ENCODE measurements at places on chromosomes 7 and 10. TPM values are rescaled to one million over a fixed set of nuclear protein-coding genes. Genes with fewer than 3 reads are reported as not detected.

The CCDC136 gene
- 8.3 TPM for total RNA-seq

The EBLN1 gene
- total RNA-seq: not detected

- DNase-seq: no peak
Measured at GRCh38 chr7:57399972-57400371, 50.0 kb upstream of the ZNF716 start.

DNA sequence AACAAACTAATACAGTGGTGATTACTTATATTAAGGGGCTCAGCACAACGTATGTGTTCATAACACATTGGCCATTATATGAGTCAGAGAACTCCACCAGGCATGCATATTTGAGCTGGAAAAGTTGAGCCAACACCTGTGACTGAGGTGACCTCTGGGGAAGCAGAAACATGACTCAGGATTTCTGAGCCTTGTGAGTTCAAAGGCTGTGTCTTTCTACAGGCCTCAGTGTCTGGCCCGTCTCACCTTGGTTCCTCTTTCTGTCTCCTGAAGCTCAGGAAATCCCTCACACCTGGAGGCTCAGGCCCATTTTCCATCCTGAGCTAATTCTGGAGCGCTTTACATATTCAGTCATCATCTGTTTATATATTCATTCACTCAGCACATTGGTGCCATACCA, 230.9 kb upstream of the AGK start:
- DNase-seq: no peak

GRCh38 chr10:29725133-29725720, 90.5 kb upstream of the SVIL start:
- DNase-seq: no peak

DNA sequence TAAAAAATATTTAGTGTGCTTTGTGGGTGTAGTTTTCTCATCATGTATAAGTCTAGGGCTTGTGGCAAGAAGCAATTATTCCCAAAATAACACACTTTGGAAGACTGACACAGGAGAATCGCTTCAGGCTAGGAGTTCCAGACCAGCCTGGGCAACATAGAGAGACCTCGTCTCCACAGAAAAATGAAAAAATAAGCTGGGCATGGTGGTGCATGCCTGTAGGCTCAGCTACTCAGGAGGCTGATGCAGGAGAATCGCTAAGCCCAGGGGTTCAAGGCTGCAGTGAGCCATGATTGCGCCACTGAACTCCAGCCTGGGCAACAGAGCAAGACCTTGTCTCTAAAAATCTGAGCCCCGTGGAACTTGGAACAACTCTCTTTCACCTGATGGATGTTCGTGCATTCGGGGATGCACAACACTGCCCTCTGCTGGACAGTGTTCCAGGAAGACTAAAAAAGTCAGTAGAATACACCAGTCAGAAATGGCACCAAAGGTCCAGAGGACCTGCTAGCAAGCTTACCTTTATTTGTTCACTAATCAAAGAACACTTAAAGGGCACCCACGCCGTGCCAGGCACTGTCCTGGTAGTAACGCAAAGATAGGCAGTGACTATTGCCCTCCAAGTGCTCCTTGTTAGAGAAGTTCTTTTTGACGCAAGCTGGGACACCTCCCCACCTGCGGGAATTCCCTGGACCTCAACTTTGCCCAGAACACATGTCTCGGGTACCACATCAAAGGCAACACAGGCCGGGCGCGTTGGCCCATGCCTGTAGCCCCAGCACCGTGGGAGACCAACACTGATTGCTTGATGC, 81.9 kb upstream of the CALN1 start:
- DNase-seq: peak; percentile 31

DNA sequence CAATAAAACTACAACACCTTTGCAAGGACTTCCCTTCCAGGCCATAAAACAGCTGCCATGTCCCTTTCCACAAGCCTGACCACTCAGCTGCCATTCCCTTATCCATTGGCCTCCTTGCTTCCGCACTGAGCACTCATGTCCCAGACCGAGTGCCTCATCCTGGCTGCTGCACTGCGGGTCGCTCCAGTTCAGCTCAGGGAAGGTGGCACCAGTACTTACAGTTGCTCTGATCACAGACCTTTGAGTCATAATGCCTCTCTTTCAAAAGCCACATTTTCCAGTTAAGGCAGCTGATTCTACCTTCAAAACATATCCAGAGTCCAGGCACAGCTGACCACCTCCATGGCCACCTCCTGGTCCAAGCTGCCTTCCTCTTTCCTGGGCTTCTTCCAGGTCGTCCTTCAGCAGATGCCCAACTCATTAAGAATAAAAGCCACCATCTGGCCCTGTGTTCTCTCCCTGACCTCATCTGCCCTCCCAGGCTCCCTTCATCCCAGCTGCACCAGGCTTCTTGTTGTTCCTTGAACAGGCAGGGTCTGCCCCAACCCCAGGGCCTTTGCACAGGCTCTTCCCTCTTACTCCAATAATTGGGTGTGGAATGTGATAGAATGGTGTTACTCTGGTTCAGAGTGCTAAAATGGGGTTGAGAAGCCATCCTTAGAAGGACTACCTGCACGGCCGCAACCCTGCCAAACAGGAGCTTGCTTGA, 64.5 kb downstream of the RAMP3 start:
- no peak for DNase-seq

DNA sequence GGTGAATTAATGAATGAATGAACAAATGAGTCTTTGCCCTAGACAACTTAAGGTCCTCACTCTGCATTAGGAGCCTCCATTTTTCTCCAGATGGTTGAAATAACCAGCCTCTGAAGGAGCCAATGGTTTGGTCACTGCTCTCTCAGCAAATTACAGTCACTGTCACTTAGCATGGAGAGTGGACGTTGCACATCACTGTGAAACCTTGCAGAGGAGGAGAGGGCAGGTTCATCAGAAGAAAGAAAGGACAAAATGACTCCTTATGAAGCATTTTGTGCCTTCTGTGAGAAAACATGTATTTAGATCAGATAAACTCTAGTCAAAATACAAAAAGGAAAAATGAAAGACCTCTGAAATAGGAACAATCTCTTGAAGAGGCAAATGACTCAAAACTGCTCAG, 6.6 kb upstream of the ATP6V0A4 start:
- no peak for DNase-seq

GRCh38 chr10:67779465-67780203, 58.4 kb downstream of the DNAJC12 start:
- DNase-seq: peak; percentile 84

DNA sequence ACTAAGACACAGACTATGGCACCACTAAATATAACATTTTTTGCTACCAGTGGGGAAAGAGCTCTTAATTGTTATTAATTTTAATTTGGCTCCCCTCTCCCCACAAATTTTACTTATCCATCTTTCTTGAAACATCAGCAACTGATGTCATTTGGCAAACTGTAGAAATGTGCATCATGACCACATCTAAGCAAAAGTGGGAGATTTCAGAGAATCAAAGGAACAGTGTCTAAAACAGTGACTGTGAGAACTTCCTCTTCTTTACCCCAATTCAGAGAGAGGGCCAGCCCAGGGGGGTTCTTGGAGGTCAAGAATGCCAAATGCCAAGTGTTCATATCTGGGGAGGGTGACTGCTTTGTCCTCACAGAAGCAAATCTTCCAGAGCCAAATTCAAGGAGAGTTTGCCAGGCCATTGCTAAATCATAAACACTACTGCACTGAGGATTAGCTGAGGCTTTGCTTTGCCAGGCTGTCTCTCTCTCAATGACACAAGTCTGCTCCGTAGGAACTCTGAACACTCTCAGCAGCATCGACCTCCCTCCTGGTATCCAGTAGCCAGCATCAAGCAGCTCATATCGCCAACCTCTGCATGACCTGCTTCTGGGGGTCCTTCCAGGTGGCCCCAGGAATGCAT, 65.6 kb downstream of the ITIH5 start:
- no peak for DNase-seq

- DNase-seq: no peak
Measured at GRCh38 chr7:12584930-12585329, 14.4 kb downstream of the SCIN start.

DNA sequence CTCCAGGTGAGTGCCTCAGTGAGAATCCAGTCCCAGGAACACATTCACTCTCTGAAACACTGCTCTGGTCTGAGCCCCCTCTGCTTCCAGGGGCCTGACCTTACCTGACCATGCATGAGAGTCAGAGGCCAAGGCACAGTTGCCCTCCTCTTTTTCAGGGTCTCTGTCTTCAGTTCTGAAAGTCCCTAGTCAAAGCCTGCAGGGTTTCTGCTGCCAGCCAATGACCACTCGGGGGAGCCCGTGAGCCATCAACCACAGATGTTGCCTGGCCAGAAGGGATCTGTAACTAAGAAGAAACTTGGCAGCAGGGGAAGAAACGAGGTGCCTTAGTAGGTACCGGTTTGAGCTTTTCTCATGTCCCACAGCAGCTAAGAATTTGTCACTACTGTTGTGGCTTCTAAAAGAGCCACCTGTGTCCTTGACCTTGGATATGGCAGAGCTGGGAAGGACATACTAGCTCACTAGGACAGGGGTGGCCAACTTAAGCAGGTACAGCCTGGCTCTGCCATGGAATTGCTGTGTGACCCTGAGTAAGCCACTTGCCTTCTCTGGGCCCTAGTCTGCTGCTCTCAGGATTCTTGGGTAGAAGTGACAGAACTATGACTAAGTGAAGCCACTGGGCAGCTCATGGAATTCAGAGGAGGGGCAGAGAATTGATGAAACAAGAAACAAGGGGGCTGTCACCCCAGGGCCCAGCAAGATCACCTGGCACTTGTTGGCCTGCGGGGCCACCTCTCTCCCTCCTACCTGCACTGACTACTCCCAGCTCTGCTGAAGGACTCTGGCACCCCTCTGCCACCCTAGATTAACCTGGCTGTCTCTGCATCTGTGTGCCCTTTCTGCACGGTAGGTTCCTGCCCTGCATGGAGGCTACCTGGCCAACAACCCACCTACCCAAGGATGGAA, 83.8 kb upstream of the GPR26 start:
- peak; percentile 45 for DNase-seq

GRCh38 chr10:78742730-78743615, 325.8 kb upstream of the ZMIZ1 start:
- DNase-seq: no peak

Data from IMR-90 (cell line).